LoVo (cell line): ENCODE measurements at places on chromosomes 4 and X.
A peak's percentile ranks its signal among the peaks of the same experiment; 100 is the strongest.

GRCh38 chr4:89110541-89110985, 770 bp upstream of the TIGD2 start:
- DNase-seq: no peak

- peak; percentile 53 for DNase-seq
These were observed 335.8 kb downstream of the PABPC4L start for GRCh38 chr4:133865612-133866327.

- DNase-seq: no peak
These were observed 107.6 kb upstream of the FAM9C start for GRCh38 chrX:13151828-13152517.

DNA sequence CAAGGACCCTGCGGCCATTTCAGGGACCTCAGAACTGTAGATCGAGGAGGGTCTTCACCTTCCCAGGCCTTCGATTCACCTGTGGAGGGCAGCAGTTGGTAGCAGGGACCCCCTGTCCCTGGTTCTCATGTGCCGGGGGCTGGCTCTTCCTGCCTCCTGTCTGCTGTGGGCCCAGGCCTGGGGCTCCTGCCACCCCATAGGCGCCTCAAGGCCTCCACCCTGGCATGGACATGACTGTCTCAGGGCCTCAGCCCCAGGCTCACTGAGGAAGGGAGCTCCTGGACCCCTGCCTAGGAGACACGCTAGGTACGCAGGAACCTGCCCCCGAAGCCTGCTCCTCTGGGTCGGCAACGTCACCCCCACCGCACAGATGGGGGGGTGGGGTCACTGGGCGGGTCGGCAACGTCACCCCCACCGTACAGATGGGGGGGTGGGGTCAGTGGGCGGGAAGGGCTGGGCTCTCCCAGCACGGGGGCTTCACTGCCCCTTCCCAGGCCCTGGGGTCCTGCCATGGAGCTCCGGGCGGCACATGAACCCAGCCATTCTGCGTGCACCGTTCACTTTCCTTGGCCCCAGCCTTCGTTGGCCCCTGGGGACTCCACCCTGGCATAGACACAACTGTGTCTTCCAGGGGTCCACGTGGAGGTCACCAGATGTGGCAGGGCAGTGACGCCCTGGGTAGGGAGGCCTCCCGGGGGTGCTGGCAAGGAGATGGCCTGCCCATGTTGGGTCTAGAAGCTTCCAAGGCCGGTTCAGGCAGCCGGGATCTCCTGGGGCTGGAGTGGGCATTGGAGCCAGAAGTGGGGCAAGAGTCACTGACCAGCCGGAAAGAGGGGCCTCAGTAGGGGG, 3.5 kb upstream of the HGFAC start:
- no peak for DNase-seq

GRCh38 chrX:72130156-72130761, 1.5 kb downstream of the RTL5 start:
- DNase-seq: no peak

- DNase-seq: no peak
These were observed 101.9 kb upstream of the SCOC start for GRCh38 chr4:140271553-140271952.

DNA sequence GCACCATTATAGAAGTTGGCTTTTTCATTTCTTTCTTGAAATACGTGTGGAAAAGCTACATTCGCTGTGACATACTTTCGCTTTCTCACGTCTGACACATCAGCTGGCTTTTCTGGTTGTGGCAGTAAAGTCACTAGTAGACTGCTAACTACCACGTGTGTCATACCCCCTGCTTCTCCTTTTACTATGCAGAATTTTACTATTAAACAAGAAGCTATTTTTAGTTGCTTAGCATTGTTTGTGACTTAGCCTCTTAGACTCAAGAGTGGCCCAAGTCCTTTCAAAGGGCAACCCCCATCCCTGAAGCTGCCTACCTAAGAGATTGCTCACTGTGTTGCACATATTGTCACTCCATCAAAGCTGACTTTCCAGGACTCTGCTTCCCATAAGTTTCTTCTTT, 2.1 kb upstream of the IL2 start:
- DNase-seq: peak; percentile 24

- no peak for DNase-seq
These were observed 2.1 kb downstream of the HHIP start for GRCh38 chr4:144648042-144648441.

DNA sequence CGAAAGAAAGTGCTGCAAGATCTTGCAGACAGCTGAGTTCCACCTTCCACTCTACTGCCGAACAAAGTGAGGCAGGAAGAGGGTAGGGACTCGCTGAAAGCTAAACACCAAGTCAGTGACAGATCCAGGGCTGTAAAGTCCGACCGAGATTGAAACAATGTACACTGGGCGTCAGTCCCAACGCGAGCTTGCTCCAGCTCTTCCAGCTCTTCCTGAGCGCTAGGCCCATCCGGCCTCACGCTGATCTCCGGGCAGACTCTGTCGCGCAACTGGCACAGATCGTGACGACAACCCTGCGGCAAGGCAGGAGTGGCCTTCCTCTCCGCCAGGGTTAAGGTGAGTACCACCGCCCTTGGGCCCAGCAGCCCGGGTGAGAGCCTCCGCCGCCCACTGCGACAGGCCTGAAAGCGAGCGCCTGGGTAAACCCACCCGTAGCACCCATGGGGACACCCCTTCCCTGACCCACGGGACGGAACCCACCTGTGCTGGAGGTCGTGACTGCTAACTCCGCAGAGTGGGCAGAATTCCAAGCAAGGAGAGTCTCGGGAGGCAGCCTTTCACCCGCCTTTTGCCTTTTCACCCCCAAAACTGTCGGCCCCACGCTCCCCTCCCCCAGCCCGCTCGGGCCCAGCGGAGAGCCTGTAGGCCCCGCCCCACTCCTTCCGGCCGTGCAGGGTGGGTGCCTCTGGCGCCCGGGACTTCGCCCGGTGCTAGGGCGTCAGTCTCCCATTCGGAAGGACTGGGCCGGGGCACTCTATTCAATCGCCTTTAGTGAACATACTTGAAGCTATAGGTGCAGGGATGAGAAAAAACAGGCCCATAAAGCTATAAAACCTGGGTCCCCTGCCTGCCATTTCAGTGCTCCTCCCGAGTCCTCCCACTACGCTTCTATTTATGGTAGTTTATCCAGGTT, at the start of gene TMLHE:
TMLHE (minus strand) TSS at position 641 of the 913 bp plus-strand sequence. CDS start 67,676 bp downstream, outside the sequence.
- DNase-seq: peak; percentile 59

- no peak for DNase-seq
These were observed 187.0 kb upstream of the PPARGC1A start for GRCh38 chr4:24076811-24077210.

GRCh38 chrX:131399678-131400428, 110.7 kb upstream of the IGSF1 start:
- DNase-seq: no peak

DNA sequence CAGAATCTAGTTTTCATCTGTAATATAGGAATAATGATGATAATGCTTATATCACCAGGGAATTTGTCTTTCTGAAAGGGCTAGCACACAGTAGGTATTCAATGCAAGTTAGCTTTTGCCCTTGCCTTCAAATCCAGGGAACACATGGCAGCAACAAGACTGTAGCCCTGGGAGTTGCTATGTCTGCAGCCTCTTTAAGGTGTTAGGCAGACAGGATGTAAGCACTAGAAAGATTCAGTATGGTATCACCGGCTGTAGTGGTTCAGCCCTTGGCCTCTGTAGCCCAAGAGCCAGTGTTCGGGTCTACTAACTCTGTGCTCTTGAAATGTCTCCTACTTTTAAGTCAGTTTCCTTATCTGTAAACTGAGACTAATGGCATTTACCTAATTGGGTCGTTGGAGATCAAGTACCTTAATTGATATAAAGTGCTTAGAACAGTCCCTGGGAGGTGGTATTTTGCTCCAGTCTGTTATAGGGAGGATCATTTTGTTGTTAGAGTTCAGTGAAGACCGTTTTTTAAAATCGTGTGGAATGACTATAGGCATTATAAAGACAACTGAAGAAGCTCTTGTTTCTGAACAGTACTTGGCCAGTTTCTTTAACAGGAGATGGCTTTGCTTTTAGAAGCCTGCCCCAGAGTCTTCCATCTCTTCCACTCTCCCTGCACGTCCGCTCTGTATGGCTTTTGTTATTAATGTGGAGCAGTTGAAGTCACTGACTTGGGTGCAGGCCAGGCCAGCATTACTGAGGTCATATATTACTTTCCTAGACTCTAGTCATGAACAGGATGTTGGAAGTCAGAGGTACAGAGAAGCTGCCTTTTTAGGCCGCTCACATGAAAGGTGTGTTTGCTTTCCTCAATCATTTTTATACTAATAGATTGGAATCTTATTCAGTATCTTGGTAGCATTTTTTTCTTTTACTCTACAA, 44.8 kb downstream of the GAB1 start:
- DNase-seq: no peak

DNA sequence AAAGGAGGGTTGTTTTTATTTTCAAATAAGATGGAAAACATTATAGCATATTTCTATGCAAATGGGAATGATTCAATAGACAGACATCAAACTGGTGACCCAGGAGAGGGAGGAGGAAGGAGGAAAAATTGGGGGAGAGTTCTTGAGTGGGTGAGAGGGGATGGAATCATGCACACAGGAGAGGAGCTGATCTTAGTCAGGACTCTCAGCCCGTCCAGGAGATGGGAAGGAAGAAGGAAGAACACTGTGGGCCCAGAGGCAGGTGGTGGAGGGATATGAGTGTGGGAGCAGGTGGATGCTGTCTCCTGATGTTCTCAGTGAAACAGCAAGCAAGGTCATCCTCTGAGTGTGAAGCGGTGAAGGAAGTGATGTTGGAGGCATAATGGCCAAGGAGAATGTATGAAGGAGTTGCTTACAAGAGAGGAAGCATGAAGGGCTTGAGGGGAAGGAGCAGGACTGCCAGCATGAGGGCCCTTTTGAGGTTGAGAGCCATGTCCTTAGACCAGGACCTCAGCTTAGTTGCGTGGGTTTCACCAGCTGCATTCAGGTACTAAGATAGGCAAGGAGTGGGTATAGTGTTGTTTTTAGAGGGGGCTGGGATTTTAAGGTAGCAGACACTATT, 161.7 kb upstream of the NAP1L5 start:
- no peak for DNase-seq

- no peak for DNase-seq
These were observed 54.4 kb downstream of the KLHL4 start for GRCh38 chrX:87571964-87572363.

GRCh38 chr4:26407476-26407875, 82.8 kb downstream of the CCKAR start:
- no peak for DNase-seq

GRCh38 chrX:40444133-40444532, 136.6 kb upstream of the ATP6AP2 start:
- no peak for DNase-seq

DNA sequence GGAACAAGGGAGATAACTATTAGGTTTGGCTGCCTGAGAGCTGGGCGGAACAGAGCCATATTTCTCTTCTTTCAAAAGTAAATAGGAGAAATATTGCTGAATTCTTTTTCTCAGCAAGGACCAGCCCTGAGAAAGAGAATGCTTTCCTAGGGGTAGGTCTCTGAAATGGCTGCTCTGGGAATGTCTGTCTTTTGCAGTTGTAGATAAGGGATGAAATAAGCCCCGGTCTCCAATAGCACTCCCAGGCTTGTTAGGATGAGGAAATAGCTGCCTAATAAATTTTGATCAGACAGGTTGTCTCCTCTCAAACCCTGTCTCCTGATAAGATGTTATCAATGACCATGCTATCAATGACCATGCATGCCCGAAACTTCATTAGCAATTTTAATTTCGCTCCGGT, 207.8 kb upstream of the KIT start:
- no peak for DNase-seq

- DNase-seq: no peak
These were observed 71.1 kb downstream of the NYX start for GRCh38 chrX:41518127-41518840.

DNA sequence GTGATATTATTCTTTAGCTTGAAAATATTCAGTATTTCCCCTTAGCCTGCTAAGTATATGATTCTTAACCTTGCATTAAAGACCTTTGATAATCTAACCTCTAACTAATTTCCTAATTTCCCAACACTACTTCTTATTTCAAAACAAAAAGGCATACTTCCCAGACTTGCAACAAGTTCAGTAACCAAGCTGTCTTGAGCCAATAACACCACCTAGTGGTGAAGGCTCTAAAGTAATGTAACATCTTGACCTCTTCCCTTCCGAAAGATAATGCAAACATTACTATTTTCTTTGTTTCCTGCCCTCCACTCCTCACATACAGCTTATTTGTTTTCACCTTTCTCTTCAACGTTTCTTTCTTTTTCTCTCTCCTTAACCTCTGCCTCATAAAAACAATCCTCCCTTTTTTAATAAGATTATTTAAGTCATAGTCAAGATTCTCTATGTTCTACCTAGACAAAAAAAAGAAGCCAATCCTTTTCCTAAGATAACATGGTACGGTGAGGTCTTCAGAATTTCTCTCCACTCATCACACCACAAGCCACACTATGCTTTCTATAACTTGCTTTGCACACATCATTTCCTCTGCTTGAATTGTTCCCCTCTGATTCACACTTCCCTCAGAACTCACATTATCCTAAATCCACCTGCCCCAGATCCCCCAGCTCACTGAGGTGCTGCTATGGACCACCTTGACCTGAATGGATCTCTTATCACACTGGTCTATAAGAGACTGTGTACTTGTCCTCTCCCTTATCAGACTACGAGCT, 3.5 kb downstream of the FAT1 start:
- DNase-seq: peak; percentile 44

- DNase-seq: peak; percentile 38
These were observed 15.4 kb downstream of the HMGB2 start for GRCh38 chr4:173318648-173319211.

DNA sequence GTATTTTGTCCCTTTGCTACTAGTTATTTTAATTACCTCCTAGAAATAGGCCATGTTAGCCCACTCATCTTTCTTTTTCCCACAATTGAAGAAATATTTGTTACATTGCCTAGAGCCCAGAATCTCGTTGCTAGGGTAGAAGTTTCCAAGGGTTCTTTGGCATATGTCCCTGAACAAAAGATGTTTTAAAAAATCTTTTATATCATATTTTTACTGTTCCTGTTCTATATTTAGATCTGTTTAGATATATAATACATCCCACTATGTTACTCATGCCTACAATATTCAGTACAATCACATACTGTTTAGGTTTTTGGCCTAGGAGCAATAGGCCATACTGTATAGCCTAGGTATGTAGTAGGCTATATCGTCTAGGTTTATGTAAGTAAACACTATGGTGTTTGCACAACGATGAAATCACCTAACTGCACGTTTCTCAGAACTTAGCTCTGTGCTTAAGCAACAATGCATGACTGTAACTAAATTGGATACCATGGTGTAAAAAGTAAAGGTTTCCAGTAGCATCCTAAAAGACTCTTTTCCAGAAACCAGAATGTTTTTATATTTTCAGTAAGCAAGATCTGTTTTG, 236.0 kb upstream of the SLIT2 start:
- no peak for DNase-seq

- DNase-seq: no peak
These were observed 3.4 kb upstream of the INTU start for GRCh38 chr4:127629371-127629770.
